A375 (cell line): ENCODE measurements at places on chromosomes 7 and 10. TPM values are rescaled to one million over a fixed set of nuclear protein-coding genes. Genes with fewer than 3 reads are reported as not detected.

The ZNF511 gene
- 55.6 and 66.6 TPM in 2 replicates for total RNA-seq

The NPFFR1 gene
- total RNA-seq = not detected in 2 replicates

The MPP7 gene
- total RNA-seq = 2.2 and 3.4 TPM in 2 replicates

The H2BK1 gene
- not detected in 2 replicates for total RNA-seq

The HMX2 gene
- total RNA-seq = not detected in 2 replicates

The CPN1 gene
- 8.6 and 11.1 TPM in 2 replicates for total RNA-seq

The CHAT gene
- not detected in 2 replicates for total RNA-seq
